ENCODE measurements at places on chromosomes 7 and 10. TPM values are rescaled to one million over a fixed set of nuclear protein-coding genes. Genes with fewer than 3 reads are reported as not detected.

The MALRD1 gene
- 2.9 TPM for total RNA-seq

The HOXA9 gene
- total RNA-seq, result 19.5 TPM

DNA sequence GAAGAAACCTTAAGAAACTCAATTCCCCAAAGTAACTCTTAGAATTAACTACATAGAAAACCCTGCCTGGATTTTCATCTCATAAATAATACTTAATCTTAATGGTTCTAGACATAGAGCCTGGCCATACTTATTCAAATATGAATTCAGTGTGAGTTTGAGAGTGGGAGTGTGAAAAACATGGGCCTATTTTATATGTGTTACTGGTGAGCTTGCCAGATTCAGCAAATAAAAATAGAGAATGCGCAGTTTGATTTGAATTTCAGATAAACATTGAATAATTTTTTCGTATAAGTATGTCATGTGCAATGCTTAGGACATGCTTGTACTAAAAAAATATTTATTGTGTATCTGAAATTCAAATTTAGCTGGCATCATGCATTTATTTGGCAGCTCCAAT is 473.9 kb upstream of the FZD8 start:
- DNase-seq, result no peak

The ZP3 gene
- 3.5 TPM for total RNA-seq

GRCh38 chr7:151784853-151785680 is 91.8 kb downstream of the PRKAG2 start:
- DNase-seq, result peak; percentile 47

DNA sequence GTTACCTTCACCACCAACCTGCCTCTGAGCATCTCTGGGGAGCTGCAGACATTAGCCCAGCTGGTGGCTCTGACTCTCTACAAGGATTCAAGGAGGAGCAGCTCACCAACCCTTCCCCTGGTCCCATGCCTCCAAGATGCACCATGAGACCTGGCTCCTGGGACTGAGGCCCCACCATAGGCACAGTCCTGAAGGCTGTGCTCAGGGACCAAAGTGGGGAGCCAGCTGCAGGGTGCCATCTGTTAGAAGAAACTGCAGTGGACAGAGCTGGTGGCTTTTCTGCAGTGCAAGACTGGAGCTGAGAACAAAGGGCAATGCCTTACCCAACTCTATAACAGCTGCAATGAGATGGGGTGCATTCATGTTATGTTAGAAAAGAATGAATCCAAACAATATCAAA is 581.6 kb downstream of the TCERG1L start:
- no peak for DNase-seq

DNA sequence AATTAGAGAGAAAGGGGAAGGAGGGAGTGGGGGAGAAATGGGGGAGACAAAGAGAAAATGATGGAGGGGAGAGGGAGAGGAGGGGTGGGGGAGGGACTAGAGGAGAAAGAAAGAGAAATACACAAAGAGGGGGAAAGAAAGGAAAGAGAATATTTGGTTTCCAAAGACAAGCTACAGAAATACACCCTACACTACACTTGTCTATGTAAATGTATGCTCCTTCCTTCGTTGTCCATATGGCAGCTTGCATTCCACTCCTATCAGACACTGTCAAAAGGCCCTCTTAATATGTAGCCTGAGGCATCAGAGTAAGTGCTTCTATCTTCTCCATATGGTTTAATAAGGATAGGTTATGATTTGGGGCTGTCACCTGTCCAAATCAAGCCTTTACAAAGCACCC is 92.8 kb upstream of the FEZF1 start:
- DNase-seq, result no peak

GRCh38 chr7:106737202-106737562 is 76.2 kb upstream of the CCDC71L start:
- no peak for DNase-seq
